Stimulated activated CD4-positive, alpha-beta T cell treated with anti-CD3 and anti-CD28 coated beads, Interleukin-15, amount 100 ng/mL, for 48 hours (primary cell): ENCODE measurements at places on chromosomes 3 and 15.

DNA sequence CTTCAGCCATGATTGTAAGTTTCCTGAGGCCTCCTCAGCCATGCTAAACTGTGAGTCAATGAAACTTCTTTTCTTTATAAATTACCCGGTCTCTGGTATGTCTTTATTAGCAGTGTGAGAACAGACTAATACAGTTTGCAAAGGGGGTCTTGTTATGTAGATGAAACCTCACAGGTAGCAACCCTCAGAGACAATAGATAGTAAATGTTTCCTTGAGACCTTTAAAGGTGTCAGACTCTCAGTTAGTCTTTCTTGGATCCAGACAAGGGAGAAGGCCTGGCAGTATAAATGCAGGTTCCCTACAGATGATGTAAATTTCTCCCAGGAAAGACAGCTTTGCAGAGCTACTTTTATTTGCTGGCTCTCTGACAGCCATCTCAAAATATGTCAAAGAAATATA lies 510.8 kb downstream of the AGBL1 start:
- no peak for DNase-seq

DNA sequence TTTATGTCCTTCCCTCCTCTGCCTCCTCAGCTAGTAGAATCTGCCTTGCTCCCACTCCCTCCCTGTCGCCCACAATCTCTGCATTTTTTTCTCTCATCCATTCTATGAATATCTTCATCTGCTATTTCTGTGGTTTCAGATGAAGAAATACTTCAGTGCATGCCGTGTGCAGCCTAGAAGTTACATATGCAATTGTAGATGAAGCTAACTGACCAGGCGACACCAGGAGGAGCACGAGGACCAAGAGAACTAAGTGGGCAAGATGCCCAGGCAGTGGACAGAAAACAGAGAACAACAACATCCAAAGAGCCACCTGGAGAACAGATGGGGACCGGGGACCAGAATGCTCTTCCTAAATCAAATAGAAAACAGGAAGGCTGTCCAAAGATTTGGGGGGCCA lies 121.4 kb upstream of the ATP11B start:
- DNase-seq: no peak

- no peak for DNase-seq
These were observed 133.2 kb upstream of the STRIT1 start for GRCh38 chr3:155426524-155427230.

GRCh38 chr3:120793601-120794000 lies 51.1 kb downstream of the GTF2E1 start:
- DNase-seq: no peak

DNA sequence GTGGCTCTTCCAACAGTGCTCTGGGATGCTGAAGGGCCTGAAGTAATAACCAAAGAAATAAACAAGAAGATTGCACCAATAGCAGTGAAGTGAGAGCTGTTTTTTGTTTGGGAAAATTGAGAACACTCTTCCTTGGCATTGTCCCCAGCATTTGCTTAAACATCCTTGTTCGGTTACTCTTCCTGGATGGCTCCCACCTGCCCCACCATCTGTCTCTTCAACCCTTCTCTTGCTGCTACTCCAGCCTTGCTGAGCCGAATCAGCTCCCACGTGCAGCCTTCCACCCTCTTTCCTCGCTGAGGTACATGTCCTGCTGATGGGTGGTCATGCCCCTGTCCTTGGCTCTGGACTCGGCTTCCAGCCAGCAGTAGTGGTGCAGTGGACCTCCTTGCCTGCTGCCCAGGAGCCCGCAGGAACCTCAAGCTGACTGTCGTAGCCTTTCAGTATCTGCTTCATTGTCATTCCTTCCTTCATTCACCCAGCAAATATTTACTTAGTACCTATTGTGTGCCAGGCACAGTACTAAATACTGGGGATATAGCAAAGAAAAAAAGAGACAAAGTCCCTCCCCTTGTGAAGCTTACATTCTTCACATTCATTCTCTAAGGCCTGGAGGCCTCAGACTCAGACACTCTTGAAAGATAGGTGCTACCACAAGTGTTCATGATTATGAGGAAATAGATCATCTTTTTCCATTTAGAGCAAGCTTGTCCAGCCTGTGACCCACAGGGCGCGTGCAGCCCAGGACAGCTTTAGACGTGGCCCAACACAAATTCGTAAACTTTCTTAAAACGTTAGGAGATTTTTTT lies 17.1 kb upstream of the VILL start:
- no peak for DNase-seq

DNA sequence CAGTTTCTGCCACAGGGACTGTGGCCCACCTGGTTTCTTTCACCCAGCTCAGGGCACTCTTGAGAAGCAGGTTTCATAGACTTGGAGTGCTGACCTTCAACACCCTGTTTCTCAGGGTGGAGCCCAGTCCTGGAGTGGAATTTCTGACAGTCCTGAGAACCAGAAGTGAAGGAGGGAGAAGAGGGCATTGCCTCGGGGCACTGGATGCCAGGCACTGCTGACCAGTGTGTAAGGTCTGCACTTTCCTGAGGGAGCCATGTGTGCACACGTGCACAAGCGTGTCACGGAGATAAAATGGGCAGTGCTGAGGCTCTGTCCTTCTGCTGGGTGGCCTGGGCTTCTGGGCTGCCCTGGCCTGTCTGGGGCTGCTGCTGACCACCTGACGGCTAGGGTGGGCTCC lies 118.5 kb downstream of the SEC22A start:
- no peak for DNase-seq

- DNase-seq: no peak
These were observed 21.6 kb downstream of the ESYT3 start for GRCh38 chr3:138455801-138456716.

GRCh38 chr3:109132801-109133473 lies 3.6 kb upstream of the C3orf85 start:
- no peak for DNase-seq

DNA sequence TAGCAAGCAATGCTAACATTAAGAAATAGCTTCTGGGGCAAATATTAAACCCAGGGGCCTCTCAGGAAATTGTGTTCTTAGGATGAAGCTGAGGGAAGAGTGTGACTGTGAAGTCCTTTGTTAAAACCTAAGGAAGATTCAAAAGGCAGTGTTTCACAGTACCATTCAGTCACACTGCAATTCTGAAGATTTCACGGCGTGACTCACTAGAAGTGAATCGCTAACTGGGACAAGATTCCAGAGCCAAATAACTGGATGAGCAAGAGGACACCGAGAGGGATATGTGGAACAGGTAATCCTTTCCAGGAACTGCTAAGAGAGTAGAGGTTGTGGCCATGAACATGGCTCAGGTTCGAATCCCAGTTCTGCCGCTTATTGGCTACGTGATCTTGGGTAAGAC lies 61.8 kb upstream of the SMAD3 start:
- no peak for DNase-seq

- DNase-seq: no peak
These were observed 45.5 kb downstream of the TEX9 start for GRCh38 chr15:56410721-56411120.

GRCh38 chr3:13142552-13143380 lies 69.5 kb upstream of the IQSEC1 start:
- no peak for DNase-seq

GRCh38 chr3:169494982-169495381 lies 168.5 kb downstream of the MECOM start:
- DNase-seq: no peak

GRCh38 chr3:59386165-59386564 lies 336.3 kb upstream of the CFAP20DC start:
- no peak for DNase-seq

DNA sequence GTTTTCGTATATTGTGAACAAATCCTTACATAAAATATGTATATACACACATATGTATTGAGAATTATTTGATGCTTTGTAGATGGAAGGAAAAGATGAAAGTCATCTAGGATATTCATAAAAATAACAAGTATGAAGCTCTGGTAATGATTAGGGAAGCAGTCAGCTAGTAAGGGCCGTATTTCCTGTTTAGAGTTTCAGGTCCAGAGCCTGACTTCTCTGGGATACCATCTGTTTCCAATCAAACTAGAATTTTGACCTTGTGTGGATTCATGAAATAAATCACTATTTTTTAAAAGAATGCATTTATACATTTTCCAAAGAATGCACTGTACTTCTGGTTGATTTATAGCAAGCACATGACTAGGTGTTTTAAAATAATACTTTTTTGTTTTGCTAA lies 156.1 kb upstream of the CGNL1 start:
- no peak for DNase-seq

GRCh38 chr3:12508291-12508700 lies 24.0 kb downstream of the TSEN2 start:
- no peak for DNase-seq

- no peak for DNase-seq
These were observed 15.2 kb downstream of the GXYLT2 start for GRCh38 chr3:72903004-72903403.

DNA sequence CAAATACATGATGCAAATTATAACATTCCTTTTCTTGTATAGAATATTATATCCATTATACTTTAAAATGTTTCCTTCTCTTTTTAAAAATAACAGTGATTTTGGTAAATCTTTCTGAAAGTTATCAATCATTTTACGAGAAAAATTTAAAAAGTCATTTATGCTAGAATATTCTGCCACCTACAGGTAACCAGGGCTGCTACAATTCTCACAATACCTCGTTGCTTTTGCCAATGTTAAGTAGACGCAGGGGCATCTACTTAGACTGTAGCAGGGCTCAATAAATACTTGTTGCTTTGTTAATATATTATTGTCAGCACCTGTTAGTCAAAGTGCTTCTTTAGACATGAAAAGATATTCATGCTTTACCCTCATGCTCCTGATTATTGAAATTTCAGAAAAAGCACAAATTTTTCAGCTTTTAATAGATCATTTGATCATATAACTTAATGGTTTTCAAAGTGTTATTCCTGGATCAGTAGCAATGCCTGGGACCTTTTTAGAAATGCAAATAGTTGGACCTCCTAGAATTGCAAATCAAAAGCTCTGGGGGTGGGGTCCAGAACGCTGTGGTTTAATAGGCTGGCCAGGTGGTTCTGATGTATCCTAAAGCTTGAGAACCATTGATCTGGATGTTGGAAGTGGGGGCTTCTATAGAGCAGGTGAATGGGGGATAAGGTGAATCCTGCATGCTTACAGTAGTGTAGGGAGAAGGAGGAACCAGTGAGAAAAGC lies 223.6 kb upstream of the PDZRN3 start:
- DNase-seq: no peak

- no peak for DNase-seq
These were observed 76.0 kb upstream of the HACD2 start for GRCh38 chr3:123660900-123661299.

DNA sequence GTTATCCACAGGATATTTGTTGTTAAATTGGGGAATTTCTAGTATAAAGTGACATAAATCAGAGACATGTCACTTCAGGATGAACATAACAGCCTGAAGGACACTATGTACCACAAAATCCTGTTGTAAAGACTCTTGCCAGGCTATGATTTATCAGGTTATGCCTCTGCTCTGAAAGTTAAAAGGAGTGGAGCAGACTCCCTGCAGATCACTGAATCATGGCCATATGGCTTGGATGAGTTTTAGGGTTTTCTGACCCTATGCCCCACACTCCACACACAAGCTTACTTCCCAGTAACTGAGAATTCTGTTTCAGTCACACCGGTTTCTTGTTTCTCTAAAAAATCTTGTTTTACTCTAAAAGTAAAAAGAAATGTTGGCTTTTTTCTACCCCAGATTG lies 869.4 kb downstream of the NAALADL2 start:
- DNase-seq: no peak

- no peak for DNase-seq
These were observed 48.7 kb downstream of the BDH1 start for GRCh38 chr3:197507081-197507480.

DNA sequence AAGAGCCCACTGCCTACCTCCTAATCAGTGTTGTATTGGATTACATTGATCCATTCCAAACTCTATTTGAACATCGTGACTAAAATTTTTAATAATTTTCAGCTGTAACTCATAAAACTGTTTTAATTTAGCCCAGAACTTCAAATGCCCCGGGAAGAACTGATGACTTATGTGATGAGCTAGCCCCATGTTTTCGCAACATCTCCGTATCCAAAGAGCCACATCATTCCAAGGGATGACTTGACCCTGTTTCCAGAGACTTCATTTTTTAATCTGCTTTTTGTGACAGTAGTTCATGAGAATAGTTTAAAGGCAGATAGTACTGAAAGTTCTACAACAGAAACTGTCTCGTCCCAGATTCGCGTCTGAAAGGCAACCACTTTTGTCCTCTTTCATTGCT lies 97.4 kb downstream of the STAC start:
- DNase-seq: no peak

GRCh38 chr3:157754451-157754850 lies 251.2 kb upstream of the VEPH1 start:
- DNase-seq: no peak

GRCh38 chr3:194686816-194687637 lies 1.3 kb downstream of the FAM43A start:
- DNase-seq: no peak

- DNase-seq: no peak
These were observed 441.2 kb downstream of the FHIT start for GRCh38 chr3:60809857-60810610.

DNA sequence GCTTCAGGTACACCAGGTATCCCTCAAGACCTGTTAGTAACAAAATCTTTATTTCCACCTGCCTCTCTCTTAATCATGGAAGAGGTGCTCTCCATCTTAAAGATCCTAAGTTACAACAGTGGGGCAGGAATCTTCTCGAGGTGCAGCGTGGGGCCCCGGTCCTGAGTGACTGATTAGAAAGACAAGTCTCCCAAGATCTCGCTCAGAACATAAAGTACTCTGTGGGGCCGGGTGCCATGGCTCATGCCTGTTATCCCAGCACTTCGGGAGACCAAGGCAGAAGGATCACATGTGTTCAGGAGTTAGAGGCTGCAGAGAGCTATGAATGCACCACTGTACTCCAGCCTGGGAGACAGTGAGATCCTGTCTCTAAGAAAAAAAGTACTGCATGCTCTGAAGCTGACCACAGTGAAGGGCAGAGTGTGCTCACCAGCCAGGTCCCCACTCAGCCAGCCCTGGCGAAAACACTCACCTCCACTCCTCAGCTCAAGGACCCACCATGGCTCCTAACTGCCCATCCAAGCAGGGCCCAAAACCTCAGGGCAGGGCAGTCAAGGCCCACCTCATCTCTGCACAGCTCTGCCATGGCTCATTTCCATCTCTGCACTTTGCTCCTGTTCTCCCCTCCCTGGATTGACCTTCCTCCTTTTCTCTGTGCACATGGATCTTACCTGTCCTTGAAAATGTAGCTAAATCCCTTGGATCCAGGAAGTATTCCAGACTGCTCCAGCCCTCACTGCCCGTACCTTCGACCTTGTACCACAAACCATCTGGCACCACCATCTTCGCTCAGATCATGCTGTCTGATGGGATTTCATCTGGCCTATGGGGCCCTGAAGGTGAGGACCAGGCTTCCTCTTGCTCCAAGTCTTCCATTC lies 7.1 kb downstream of the SEMA7A start:
- DNase-seq: no peak

GRCh38 chr3:166531730-166532129 lies 694.5 kb upstream of the BCHE start:
- DNase-seq: no peak
